ENCODE measurements at places on chromosomes 12 and 14.

DNA sequence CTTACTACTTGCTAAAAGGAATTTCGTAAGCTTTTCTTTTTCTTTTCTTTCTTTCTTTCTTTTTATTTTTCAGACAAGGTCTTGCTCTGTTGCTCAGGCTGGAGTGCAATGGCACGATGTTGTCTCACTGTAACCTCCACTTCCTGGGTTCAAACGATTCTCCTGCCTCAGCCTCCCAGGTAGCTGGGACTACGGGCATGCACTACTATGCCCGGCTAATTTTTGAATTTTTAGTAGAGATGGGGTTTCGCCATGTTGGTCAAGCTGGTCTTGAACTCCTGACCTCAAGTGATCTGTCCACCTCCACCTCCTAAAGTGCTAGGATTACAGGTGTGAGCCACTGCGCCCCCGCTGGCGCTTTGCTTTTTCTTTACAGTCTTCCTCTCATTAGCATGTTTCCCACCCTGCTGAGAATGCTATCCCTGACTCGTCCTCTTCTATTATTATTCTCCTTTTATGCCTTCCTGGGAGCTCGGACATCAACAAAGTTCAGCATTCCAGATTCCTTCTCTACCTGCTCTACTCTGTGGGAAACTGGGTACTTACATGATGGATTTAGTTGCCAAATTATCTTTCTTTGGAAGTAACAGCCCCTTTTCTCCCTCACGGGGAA, 3.1 kb downstream of the MTHFD1 start:
- DNase-seq: no peak

GRCh38 chr12:52878507-52879393, 26.1 kb downstream of the KRT8 start:
- no peak for DNase-seq

- DNase-seq: no peak
Measured at GRCh38 chr12:114945351-114945750, 261.4 kb upstream of the TBX3 start.

DNA sequence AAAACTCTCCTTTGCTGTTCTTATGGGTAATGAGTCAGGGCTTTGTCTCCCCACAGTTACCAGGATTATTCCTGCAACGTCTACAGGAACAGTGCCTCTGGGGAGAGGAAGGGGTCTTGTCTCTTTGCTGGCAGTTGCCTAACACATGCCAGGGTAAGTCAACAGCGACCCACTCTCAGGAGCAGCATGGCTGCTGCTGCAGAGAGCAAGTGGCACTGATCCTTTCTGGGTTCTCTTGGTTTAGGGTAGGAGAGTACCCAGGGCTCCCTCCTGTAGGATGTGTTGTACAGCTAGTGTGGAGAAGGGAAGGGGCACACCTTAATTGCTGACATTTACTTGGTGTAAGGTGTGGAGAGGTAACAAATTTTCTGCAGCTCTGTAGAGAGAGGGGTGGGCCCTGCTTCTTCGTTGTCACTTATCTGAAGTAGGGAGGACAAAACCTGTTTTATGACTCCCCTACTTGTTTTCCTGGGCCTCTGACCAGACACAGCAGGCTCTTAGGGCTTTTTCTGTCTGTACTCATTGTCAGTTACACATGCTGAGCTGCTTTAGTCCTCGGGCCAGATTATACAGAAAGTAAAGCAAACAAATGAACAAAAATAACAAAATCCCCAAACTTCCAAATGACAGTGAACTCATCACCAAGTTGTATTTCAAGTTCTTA, 168.2 kb downstream of the ACSS3 start:
- peak; percentile 36 for DNase-seq

DNA sequence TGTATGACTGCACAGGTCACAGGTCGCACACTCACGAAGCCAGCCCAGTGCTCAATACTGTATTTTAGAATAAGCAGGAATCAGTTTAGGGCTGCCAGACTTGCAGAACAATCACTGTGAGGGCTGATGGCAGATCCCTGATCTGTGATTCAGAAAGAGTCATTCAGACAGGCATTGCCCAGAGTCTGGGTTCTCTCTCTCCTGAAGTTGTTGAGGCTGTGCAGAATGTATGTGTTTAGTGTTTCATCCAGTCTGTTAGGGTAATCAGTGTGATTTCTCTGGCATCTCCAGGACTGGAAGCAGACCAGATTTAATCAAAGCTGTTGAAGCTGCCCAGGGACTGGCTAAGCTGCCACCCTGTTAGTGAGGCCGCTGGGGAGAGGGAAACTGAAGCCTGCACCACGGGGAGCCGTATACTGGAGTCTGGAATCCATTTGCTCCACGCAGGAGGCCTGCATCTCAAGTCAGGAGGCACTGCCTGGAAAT, 69.3 kb downstream of the ETV6 start:
- peak; percentile 43 for DNase-seq

DNA sequence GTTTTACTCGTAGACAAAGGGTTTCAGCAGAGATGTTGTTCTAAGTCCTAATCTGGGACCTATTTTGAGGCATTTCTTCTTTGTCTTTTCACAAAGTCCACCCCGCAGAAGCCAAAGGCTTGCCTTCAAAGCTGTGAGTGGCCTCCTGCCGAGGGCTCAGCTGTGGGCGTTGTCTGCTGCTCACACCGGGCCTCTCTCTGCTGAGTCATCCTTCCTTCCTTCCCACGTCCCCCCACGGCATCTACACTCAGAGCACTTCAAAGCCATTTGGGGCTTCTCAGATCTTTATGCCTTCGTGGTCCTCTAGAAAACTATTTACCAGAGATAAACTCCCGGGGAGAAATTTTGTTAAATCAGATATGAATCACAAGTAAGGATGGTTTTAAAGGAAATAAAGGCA, 115.9 kb upstream of the TMPO start:
- peak; percentile 40 for DNase-seq

DNA sequence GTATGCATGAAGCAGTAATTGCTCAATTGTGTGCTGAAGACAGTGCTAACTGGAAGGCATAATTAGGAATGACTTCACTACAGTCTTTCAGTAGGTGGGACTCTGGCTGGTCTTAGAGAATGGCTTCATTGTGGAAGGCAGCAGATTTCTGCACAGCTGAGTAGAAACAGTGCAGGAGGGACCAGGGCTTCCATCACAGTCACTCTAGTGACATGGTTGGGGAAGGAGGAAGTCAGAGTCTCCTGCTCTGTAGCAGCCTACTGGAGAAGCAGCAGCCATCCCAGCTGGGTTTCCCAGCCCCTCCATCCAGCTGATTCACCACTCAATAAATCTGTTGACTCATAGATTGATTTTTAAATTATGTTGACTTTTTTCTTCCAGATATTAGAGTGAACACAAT, 80.6 kb upstream of the DBX2 start:
- no peak for DNase-seq

- DNase-seq: no peak
Measured at GRCh38 chr12:43273467-43273866, 278.5 kb downstream of the ADAMTS20 start.

Measured in brain pericyte (primary cell).